ENCODE measurements at places on chromosomes 7 and 10.

DNA sequence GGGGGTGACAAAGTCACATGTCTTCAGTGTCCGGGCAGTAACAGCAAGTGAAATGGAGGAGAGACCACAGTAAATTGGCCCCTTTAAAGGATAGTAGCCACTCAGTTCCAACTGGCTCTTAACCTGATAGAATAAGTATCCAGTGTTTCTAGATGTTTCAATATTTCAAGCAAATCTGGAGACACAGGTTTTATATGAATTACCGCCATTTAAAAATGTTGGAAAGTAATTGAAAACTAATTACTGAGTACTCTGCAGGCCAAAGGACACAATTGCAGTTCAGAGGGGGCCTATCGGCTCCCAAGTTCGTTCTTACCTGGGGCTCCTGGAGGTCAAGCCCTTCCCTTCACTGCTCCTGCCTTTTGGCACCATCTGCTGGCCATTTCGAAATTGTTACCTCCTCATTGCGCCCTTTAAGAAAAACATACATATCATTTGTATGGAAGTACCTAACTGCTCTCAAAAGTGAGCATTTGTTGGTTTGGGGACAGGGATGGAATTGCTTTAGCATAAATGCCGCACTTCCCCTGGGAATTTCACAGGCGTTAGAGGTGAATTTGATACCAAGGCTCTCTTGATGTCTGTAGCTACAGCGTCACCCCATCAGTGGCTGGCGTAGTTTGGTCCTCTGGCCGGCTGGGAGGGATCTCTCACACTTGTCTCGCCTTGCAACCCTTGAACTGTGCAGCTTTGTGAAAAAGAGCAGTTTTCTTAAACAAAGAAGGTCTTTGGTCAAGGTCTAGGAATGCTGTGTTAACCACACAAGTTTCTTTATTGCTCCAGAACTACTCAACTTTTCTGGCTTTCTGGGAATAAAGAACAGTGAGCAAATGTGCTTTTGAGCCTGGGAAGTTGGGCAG lies 220.0 kb downstream of the ARHGAP21 start:
- DNase-seq: no peak

DNA sequence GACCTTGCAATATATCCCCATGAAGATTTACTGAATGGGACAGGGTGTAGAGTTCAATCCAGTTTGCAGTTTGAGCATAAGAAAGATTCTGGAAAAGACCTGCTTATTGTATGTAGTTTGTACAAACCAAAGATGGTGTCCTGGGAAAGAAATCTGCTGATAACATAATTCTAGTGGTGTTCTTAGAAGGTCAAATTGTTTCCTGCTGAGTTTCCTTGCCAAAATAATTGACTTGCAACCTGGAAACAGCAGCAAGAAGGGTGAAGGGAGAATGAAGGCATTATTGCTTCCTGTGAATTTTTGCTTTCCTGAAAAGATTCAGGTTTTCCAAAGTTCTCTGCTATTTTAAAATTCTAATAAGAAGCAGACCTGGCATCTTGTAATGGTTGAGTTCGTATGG lies 222.9 kb downstream of the KIF20B start:
- DNase-seq: no peak

DNA sequence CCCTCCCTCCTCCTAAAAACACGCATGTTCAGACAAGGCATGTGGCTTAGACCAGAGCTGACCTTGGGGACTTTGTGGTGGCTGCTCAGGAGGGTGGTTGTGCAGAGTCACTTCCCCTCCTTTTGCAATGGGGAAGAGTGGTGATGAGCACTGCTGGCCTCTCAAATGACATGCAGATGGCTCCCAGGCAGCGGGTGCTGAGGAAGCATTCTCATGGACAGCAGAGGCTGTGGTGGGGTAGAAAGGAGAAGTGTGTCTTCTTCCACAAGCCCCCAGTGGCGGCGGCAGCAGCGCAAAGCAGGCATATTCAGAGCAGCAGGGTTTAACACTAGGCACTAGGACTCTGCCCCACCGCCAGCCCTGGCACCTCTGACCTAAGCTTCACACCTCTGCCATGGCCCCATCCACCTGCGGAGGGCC lies 105.9 kb upstream of the ANLN start:
- no peak for DNase-seq

GRCh38 chr7:22331704-22332103 lies 25.2 kb downstream of the RAPGEF5 start:
- DNase-seq: no peak

DNA sequence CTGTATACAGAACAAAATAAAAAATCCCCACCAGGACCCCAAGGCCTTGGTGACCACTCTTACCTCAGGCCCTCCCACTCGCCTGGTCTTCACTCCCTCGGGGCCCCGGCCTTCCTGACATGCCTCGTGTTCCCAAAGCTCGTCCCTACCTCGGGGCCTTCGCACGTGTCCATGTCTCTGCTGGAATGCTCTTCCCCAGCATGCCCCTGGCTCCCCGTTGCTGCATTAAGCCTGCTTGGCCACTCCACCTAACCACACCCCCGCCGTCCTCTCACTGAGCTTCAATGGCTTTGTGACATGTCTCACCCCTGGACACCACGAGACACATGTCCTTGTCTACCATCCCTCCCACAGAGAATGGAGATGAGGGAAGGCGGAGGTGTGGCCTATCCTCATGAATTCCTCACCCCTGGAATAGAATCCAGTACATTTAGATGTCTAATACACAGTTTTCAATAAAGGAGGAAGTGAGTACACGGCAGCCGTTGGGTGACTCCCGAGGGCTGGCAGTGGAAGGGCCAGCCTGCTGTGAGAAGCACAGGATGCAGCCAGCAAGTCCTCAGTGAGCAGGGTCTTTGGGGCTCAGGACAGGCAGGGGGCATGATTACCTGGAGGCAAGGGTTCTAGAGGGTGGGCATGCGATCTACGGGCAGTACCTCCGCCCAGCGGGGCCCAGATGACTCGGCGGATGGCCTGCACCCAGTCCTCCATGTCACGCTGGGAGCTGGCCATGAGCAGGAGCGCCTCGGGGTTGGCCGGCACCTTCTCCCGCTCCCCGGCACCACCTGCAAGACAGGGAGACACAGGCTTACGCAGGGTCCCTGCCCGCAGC lies 125.7 kb downstream of the ARHGAP22 start:
- DNase-seq: no peak

- no peak for DNase-seq
Measured at GRCh38 chr7:6614953-6615722, at the start of gene ZNF853. Gene ZNF853 (plus strand): TSS chr7:6615610. CDS start chr7:6616175, 565 bp downstream.

DNA sequence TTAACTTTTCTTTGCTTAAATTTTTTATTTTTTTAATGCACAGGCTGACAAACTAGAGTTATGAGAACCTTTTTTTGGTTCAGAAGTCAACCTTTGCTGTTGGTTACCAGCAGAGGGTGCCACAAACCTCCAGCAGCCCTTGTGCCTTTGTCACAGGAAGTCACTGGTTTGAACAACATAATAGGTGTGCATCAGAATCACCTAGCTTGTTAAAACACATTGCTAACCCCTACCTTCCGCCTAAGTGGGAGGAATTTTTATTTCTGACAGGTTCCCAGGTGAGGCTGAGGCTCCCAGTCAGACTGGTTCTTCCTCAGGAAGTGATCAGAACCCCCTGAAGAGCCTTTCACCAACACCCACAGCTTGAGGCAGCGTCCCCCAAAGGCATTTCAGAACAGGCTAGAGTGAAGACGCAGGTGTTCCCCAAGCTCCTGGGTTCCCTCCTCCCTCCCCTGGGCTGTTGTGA lies 22.6 kb upstream of the VDAC2 start:
- DNase-seq: no peak

GRCh38 chr7:130781346-130781745 lies 47.3 kb upstream of the KLF14 start:
- no peak for DNase-seq

DNA sequence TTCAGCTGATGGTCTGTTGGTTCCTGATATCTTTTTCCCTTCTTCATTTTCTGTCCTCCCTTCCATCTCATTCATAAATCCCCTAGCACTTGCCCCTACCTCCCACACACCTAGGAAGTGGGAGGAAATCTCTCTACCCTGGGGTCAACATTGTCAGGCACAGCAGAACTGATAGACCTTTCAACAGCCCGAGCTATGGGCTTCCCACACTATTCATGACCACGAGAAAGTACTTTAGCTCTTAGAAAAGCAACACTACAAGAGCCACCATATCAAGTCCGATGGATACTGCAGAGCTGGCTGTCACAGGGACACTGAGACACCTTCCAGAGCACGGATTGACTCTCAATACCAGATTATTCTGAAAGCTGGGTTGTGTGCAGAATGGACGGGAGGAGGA lies 180.6 kb upstream of the NEBL start:
- DNase-seq: no peak

DNA sequence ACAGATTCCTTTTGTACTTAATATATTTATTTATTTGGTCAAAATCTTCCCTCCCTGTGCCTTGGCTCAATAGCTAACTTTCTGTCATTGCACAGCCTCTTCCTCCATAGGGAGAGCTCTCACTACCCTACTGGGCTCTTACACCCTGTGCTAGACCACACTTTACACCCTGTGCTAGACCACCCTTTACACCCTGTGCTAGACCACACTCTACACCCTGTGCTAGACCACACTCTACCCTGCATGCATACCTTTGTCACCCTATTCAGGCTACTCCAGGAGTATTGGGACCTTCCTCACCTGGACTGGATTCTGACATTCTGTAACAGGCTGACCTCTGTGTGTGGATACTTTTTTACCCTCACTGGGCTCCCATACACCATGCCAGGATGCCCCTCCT lies 298.5 kb upstream of the TPK1 start:
- no peak for DNase-seq

GRCh38 chr10:10551596-10552301 lies 465.9 kb upstream of the CELF2 start:
- DNase-seq: no peak

DNA sequence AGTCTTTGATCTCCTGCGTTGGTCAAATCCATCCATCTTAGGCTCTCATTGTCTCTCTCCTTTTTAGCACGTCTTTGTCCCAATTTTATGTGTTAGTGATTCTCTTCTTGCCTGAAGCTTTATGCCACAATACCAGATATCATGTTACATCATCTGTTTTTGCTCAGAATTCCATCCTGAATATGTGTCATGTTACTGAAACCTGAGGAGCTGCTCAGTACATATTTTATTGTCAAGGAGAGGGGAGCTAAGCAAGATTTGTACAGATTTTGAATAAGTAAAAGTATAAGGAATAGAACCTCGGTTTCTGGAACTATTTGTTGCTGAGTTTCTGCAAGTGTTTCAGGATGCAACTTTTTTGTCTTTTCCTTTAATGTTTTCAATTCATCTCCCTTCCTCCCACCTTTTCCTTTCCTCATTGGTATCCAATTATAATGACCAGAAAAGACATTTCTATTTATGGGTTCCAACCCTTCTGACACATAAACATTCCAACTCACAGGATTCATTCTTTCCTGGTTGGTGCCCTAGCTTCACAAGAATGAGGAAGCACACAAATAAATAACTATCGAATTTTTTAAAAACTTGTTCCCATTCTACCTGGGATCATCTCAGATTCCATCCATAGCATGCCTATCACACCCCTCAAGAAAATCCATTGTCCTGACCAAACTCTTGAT lies 291.8 kb downstream of the CRPPA start:
- no peak for DNase-seq

- DNase-seq: no peak
Measured at GRCh38 chr7:116334555-116334954, 124.2 kb downstream of the TES start.

- DNase-seq: no peak
Measured at GRCh38 chr10:61750943-61751471, 88.3 kb downstream of the CABCOCO1 start.

DNA sequence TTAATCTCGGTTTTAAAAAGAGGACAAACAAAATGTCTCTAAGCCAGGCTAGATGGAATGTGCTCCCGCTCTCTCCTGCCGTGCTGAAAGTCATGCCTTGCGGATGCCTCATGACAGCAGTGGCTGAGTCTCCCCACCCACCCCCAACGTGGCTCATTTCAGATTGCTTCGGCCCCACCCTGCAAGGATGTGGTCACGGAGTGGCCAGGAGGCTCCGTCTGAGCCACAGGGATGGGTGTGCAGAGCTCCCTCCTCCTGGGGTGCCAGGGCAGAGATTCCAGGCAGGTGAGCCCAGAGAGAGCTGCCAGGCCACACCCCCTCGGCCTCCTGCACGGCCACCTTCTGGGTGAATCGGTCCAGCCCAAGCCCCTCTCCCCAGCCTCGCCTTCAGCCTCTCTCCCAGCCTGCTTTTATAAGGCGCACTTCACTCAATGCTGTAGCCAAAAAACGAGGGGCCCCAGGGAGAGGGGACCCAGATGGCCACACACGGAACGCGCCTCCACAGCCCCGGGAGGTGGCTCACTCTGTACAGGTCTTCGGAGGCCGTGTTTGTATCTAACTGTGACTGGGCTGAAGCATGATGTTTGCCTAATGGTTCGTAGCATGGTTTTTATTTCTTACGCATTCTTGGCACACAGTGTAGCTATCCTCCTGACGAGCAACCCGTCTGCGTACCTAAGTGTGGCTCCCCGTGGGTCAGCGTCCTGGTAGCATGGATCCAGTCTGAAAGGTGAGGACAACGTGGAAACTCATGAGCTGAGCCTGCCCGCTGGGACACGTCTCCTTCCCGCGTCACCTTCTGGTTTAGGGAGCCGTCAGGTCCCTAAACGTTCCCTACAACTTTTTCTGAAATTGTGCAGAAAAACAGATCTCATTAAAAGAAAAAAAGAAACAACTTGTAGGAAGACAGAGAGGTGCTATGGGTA lies 413.8 kb upstream of the FOXK1 start:
- no peak for DNase-seq

- no peak for DNase-seq
Measured at GRCh38 chr7:140607441-140607989, 33.1 kb downstream of the DENND2A start.

DNA sequence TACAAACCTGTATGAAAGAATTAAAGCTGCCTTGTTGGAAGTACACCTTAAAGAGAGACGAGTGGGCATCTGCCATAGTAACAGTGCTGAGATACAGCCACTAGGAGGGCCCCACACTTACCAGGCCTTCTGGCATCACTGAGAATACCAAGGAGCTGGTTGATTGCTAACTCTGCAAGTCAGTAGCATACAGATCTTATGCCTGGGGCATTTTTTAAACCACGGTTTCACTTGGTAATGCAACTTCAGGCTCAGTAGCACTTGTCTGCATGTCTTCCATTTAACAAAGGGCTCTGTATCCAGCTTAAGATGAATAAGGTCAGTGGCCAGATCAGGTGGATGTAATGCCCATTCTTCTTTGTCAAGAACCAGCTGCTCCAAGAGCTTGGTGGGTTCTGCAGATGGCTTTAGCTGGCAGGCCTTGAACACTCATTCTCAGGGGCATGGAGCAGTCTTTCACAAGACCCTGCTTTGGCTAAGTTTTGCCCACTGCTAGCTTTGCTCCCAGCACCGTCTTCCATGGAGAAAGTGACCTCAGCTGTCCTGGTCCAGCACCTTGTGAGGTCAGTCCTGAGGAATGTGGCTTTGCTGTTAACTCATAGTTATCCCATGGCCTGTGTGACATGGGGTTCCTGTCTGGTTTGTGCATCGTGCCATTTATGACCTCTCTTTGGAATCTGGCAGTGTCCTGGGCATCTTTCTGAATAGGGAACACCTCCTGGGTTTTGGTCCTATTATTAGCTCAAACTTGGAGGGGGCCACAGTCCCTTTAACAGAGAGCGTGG lies 68.1 kb downstream of the BMPER start:
- no peak for DNase-seq
